WTC11 (cell line): ENCODE measurements at places on chromosomes 2 and 18. TPM values are rescaled to one million over a fixed set of nuclear protein-coding genes. Genes with fewer than 3 reads are reported as not detected.

Gene ZNF385B
- 1.3 to 2.2 TPM (median 2.2 TPM) in 3 replicates for total RNA-seq

Gene FSIP2
- 1.9 to 2.2 TPM (median 1.9 TPM) in 3 replicates for total RNA-seq

Gene SMYD1
- total RNA-seq = not detected in 3 replicates

Gene UGT1A8
- 0.11 to 0.13 TPM in 2 of 3 replicates, not detected in the other for total RNA-seq

Gene CPSF3
- total RNA-seq = 83.7 to 88.4 TPM (median 84.2 TPM) in 3 replicates

Gene SIGLEC15
- total RNA-seq = 0.30 to 0.48 TPM in 2 of 3 replicates, not detected in the other

Gene ZNF142
- 25.1 to 33.5 TPM (median 28.7 TPM) in 3 replicates for total RNA-seq

Gene ZAP70
- 0.61 to 0.73 TPM (median 0.64 TPM) in 3 replicates for total RNA-seq

Gene SCN1A
- 0.62 to 1.6 TPM (median 1.0 TPM) in 3 replicates for total RNA-seq

Gene LIMS3
- 1.1 to 4.6 TPM (median 2.5 TPM) in 3 replicates for total RNA-seq

Gene C2orf72
- 1.3 to 2.8 TPM (median 1.7 TPM) in 3 replicates for total RNA-seq

Gene HPCAL1
- total RNA-seq = 10.5 to 12.4 TPM (median 11.8 TPM) in 3 replicates

- no peak for DNase-seq
Measured at GRCh38 chr2:36357847-36358659, 2.5 kb downstream of the CRIM1 start.

GRCh38 chr2:219175928-219176817 is 552 bp downstream of the CNPPD1 start:
- DNase-seq = peak; percentile 64

DNA sequence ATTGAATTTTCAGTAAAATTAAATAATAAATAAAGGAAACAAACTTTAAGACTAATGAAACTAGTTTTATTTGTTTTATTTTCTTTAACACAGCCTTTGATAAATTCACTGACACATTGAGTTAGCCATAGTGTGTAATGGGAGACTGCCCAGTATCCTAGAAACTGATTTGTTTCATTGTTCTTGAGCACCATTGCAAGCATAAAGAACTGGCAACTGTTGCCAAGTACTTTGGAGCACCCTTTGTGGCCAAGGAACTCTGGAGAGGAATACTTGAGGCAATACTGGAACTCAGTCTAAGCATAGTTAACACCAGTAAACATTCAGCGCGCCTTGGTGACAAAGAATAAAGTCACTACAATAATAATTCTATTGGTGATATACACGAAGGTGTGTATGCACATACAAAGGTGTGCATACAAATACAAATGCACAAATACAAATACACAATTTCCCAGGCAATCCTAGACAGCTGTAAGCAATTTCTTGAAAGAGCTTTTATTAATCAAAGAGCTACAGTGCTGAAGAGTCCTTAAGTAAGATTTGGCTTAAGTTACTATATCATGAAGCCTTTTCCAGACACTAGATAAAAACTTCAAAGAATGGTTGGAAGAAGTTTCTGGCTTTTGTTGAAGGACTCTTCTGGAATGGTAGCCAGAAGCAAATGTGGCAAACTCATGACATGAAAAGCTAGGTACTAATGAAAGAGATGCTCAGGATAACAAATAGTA is 1371.2 kb downstream of the LRP1B start:
- no peak for DNase-seq

- peak; percentile 36 for DNase-seq
Measured at GRCh38 chr18:33820517-33821371, 242.7 kb downstream of the ASXL3 start.

- DNase-seq = no peak
Measured at GRCh38 chr2:23499439-23499838, 114.5 kb downstream of the KLHL29 start.

DNA sequence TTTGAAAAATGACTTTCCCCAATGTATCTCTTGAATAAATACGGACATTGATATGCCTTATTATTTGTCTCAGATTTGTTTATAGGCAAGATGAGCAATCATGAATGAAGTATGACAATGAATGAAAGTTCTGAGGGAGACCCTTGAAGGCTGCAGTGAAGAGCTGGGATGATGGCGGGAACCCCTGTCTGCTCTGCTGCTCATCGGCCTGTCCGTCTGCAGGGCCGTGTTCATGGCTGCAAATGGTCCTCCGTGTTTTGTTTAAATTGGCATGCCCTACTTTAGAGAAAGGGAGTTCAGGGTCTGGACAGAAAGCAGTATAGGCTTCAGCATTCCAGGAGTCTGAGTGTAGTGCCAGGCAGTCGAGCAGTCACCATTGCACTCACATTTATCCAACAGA is 1.2 kb upstream of the HS1BP3 start:
- DNase-seq = no peak

- DNase-seq = peak; percentile 22
Measured at GRCh38 chr18:13136904-13137669, 81.5 kb upstream of the LDLRAD4 start.

GRCh38 chr2:201275069-201275468 is 14.7 kb downstream of the CASP8 start:
- DNase-seq = no peak

- peak; percentile 32 for DNase-seq
Measured at GRCh38 chr2:71455011-71455740, 1.8 kb downstream of the DYSF start.

GRCh38 chr2:100786297-100786658 is 33.7 kb upstream of the NPAS2 start:
- no peak for DNase-seq

DNA sequence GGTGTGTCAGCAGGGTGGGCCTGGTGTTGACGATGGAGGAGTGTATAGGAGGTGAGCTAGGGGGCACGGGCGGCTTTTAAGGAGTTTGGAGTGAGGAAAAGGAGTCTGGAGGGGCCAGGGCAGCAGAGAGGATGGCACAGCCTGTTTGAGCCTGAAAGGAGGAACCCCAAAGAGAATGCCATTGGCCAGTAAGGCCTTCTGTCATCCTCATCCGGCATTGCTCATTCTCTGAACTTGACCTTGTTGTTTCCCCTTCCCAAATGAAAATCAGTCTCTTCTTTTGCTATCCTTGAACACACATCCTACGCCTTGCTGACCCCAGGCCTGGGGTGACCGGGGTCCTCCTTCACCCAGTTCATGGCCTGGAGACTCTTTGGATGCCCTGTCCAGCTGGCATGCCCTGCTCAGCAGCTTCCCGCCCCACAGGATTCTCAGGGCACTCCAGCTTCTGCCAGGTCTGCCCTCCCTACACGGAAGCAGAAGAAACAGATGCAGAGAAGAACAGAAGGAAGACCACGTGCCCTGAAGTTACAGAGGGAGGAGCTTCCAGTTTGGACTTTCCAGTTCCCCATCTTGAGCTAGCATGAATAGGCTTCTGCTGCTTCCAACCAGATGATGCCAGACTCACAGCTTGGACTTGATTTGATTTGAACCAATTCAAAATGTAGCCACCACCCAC is 20.5 kb upstream of the KIF3C start:
- no peak for DNase-seq

GRCh38 chr2:112811276-112811831 is 25.2 kb downstream of the IL1B start:
- no peak for DNase-seq

- DNase-seq = no peak
Measured at GRCh38 chr18:49100226-49100968, 149.6 kb upstream of the SMAD7 start.

DNA sequence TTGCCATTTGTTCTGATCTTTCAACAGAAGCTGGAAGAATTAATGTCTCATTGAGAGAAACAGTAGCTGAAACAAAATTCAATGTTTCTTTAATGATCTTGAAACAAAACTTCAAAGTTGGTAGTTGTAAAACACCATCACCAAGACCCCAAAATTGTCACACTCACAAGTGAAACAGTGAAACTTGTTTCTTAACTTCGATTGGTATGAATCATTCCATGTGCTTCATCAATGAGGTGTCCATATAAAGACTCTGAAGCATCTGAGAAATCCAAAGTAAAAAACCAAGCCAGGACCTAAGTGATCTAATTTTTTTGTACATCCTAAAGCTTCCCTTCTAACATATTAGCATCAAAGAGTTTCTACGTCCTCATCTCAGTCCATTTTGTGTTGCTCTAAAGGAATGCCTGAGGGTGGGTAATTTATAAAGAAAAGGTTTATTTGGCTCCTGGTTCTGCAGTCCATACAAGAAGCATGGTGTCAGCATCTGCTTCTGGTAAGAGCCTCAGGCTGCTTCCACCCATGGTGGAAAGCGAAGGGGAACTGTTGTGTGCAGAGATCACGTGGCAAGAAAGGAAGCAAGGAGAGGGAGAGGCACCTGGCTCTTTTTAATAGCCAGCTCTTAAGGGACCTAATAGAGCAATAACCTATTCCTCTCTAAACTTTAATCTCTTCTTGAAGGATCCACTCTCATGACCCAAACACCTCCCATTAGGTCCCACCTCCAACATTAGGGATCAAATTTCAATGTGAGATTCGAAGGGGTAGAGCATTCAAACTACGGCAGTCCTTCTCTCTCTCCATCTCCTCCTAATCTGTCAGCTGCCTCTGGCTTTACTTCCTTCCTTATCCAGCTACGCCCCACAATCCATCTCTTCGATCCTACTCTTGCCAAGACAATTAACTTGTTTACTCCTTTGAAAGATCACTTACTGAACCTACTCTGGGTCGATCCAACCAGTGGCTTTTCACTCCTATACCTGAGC is 20.7 kb upstream of the TLK1 start:
- no peak for DNase-seq

GRCh38 chr2:23351388-23352141 is 33.4 kb upstream of the KLHL29 start:
- peak; percentile 85 for DNase-seq

GRCh38 chr2:10028988-10029874 is 14.1 kb upstream of the KLF11 start:
- DNase-seq = peak; percentile 52

GRCh38 chr2:20472569-20472968 is 25.7 kb downstream of the RHOB start:
- DNase-seq = no peak

- no peak for DNase-seq
Measured at GRCh38 chr2:31032475-31032874, 105.8 kb downstream of the GALNT14 start.

DNA sequence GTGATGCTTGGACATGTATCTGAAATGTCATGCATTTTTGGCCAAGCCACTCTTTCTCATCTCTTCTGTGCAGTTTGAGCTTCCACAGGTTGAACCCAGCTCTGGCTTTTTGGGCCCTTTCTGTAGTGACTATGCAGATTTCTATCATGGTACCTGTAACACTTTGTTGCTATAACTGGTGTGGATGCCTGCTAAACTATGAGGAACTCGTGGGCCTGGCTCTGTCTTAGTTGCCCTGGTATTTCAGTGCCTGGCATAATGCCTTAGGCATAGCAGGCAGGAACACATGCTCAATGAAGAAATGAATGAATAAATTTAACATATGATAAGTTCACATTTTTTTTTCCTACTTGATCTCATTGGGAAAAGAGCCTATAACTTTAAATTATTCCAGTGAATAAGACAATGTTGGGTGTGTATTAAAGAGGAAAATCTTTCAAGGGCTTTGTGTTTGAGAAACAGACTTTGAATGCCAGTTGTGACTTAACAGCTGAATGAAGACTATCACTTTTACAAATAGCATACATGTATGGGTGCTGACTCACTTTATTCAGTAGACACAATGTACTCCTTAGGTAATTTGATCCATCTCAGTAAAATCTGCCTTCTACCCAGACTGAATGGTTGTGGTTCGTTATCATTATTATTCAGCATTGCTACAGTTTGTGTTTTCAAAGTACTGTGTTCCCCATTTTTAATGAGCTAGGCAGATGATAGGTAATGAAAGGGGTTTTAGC is 86.4 kb upstream of the MAP4K3 start:
- DNase-seq = no peak

DNA sequence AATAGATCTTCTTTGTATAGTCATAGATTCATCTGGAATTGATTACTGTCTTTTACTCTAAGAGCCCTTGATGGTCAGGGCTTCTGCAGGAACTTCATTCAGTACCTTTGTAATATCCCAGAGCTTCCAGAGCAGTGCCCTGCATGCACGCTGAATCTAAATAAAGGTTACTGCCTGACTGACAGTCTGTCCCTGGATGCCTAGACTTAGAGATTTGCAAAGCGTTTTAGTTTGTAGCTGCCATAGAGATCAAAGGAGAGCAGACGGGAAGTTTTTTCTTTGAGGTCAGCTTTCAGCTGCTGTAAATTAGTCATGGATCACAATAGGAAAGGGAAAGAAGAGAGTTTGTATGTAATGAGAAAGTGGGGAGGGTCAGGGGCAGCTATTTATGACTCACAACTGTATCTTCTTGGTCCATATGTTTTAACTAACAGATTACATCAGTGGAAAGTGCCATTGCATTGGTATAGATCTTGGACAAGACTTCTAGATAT is 45.2 kb upstream of the NYAP2 start:
- no peak for DNase-seq

DNA sequence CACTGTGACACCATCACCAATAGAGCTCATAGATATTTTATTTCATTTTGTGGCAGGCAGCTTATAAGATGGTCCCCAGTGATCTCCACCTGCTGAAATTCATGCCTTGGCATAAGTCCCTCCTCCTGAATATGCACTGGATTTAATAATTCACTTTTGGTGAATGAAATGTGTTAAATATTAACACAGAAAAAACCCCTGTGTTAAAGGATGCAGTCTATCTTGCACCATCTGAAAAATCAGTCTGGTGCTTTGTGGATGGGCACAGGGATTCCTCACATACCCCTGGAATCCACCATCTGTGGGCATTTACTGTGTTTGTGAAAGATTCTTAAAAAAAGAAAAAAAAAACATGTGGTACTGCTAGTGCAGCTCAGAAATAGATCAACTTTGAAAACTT is 26.1 kb upstream of the WIPF1 start:
- DNase-seq = no peak

DNA sequence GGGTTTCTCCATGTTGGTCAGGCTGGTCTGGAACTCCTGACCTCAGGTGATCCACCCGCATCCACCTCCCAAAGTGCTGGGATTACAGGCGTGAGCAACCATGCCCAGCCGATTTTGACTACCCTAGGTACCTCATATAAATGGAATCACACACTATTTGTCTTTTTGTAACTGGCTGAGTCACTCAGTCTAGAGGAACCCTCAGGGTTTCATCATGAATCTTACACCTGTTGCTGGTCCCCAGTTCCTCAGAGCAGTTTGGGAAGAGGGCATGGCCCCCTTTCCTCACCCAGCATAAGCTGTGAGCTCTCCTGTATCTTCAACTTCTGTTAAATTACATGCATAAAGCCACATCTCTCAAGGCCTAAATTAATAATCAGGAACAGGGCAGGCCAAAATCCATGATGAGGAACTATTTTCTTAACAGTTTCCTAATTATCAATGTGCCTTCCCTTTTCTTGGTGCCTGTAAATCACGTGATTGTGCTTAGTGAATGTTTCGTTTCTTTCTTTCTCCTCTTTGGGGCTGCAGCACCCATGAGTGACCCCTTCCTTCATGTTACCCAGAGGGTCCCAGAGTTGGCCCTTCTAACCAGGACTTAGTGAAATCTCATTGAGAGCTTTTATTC is 20.9 kb downstream of the DYSF start:
- DNase-seq = no peak

- no peak for DNase-seq
Measured at GRCh38 chr2:54366487-54367280, 89.4 kb upstream of the SPTBN1 start.
